ENCODE measurements at places on chromosomes 7 and 10. TPM values are rescaled to one million over a fixed set of nuclear protein-coding genes. Genes with fewer than 3 reads are reported as not detected.

DNA sequence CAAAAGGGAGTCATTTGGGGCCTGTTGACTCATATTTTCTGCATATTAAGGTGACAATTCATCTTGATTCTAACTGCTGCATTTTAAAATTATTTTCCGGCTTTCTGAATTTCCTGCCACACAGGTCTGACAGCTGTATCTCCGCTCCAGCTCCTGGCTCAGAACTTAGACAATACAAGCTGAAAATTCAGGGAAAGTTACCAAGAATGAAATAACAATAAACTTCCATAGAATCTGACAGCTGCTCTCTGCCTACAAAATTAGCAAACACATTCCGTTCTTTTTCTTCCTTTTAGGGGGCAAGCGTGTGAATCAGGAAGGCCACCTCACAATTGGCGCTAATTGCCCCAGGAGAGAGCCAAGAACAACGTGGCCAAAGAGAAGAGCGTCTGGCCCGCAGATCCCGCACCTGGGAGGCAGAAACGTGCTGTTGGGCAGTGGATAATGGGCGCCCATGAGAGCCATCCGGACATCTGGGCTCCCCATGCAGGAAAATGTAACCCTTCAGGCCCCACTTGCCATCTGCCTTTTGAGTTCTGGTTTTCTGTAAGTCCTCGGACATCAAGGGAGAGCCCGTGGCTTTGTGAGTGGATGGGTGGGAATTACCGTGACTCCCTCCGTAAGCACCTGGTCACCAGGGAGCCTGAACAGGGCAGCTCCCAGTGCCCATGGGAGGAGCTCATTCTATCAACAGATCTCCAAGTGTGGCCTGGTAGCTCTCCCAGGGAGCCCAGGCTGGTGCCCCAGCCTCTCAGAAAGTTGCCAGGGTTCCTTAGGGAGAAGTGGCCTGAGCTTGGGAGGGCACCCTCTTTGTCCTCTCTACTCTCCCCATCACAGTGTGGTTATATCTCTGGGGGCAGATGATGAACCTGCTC lies 5.0 kb downstream of the CLRN3 start:
- no peak for DNase-seq

GRCh38 chr10:103820101-103821062 lies 35.0 kb downstream of the SH3PXD2A start:
- no peak for DNase-seq

DNA sequence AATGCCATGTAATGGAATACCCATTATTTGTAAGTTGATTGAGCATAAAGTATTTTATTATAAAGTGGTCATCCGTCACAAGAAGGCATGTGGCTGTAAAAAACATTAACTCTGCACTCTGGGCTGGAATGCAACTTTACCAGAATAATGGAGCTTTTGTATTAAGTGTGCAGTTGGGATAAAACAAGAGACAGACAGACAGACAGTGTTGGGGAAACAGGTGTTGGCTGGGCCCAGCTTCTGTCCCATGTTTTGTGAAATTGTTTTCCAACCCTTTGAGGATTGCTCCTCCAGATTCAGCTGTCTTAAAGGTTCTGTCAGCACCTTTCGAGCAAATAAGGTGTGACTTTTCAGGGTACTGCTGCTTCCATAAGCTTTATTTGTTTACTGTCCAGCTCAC lies 67.9 kb upstream of the NFKB2 start:
- no peak for DNase-seq

- DNase-seq, result no peak
Observed at GRCh38 chr10:62183442-62183841, 85.2 kb downstream of the RTKN2 start.

DNA sequence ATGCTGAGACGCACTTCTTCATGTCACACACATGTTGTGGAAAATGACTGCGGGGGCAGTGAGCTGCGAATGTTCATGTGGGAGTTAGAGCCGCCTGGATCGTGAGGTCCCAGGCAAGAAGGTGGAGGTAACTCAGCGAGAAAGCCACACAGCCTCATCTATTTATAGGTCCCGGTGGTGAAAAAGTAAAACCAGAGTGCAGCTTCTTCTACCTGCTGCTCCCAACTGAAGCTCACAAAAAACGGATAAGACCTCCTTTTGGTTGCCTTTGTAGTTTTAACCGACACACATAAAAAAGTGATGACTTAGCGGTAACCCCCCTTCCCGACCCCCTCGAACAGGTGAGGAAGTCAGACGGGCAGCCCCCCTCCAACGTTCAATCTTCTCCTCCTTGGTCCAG lies 276.9 kb downstream of the GATA3 start:
- no peak for DNase-seq

DNA sequence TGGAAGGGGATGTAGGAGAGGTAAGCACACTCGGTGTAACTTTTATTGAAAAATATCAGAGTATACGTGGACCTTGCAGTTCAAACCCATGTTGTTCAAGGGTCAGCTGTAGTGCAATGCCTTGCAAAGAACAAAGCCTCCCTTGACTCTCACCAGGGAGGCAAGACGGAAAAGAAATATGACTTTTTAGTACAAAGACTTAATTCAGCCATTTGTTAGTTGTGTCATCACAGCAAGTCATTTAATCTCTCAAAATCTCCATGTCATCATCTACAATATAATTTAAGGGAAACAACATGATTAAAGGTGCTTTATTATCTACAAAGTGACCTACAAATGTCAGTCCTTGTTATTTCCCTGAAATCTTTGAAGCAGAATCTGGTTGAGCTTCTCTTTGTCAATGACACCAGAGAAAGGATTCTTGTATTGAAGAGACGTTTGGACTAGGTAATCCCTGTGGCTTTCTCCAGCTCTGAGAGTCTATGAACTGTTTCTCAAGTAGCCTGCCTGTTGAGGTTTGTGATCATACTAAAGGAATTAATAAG lies 502.8 kb downstream of the REEP3 start:
- DNase-seq, result no peak

DNA sequence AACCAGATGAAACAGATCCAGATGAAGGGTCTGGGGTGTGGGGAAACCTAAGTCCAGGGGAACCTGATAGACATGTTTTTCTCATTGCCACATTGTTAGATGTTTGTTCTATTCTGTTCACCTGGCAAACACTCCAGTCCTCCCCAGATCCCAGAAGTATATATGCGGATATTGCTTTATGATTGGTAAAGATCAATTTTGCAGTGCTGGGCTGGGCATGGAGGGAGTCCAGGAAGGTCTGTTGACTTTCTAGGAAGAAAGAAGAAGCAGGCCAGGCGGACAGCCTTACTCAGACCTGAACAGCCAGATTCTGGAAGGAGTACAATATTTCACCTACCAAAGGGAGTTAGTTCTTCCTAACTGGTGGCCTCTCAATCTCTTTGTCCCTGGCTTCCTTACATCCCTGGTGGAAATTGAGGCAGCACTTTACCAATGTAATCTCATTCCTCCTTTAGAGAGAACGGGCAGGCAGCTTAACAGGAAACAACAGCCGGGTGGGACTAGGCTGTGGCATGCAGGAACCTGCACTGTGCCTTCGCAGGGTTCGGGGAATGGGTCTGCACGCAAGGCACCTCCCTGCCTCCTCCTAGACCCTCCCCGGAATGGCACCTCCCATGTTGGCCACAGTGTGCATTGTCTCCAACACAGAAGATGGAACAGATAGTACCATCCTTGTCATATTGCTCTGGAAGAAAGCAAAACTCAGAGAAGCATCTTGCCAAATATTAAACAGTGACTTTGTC lies 930 bp downstream of the GIMAP6 start:
- no peak for DNase-seq

DNA sequence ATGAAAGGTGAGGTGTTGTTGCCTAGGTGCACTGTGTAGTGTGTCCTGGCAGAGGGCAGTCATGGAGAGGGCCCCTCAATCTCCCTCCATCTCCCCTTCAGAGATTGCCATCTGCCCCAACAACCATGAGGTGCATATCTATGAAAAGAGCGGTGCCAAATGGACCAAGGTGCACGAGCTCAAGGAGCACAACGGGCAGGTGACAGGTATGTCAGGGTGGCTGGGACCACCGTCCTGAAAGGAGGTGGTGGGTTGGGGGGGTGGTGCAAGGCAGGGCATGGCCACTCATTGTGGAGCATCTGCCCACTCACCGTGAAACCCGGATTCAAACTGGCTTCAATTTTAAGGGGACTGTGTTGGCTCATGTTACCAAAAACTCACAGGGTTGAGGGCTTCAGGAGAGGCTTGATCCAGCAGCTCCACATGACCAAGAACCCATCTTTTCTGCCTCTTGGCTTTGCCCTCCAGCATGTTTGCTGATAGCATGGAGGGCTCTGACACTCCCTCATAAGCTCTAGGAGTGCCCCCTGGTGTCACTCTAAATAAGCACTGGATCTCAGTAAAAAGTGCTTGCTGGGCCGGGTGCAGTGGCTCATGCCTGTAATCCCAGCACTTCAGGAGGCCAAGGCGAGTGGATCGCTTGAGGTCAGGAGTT lies 12.2 kb downstream of the ARPC1B start:
- DNase-seq, result no peak

DNA sequence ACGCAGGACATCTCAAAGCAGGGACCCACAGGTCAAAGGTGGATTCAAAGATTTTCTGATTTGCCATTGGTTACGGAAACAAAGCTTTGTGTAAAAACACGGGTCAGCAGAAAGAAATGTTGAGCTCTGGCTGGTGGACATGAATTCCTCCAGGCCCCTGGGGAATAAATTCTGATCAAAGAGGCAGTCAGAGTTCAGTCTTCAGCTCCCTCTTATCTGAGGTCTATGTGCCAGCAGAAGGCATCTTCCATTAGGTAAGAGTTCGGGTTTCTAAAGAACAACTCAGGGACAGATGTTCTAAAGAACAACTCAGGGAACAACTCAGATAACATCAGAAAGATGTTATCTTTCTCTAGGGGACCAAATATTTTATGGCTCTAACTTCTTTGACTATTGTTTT lies 64.9 kb upstream of the PALS2 start:
- no peak for DNase-seq

- no peak for DNase-seq
Observed at GRCh38 chr10:17685233-17685840, 41.4 kb downstream of the STAM start.

DNA sequence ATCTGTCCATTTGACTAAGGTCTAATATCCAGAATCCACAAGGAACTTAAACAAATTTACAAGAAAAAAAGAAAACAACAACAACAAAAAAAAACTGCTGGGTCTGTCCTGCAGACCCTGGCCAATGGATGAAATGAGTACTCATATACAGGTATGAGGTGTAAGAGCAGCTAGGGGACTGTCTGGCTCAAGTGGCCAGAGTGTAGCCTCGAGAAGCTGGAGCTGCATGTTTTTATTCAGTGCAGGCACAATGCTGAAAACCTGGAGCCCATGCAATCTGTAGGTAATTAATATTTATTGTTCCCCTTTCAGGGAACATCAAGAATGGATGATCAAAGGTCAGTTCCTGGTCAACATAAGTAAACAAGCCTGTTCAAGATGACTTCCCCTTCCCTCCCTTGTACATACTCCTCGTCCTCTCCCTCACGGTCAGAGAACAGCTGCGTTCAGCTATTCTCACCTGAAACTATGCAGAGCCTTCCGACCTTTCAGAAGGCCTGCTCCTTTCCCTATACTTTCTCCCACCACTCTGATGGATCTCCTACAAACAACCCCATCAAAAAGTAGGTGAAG lies 15.5 kb downstream of the CYP2C19 start:
- DNase-seq, result no peak

SMNDC1 gene
- 21.5 TPM for total RNA-seq

PLEKHS1 gene
- total RNA-seq, result 0.42 TPM

ANKRD1 gene
- total RNA-seq, result 6.8 TPM

GDF10 gene
- total RNA-seq, result 7.8 TPM

ANKRD61 gene
- total RNA-seq, result not detected

SDK1 gene
- 15.1 TPM for total RNA-seq
